Stimulated activated CD4-positive, alpha-beta T cell treated with anti-CD3 and anti-CD28 coated beads, Interleukin-1b, Interleukin-23, amount 100 ng/mL, for 1 hour (primary cell): ENCODE measurements at places on chromosomes 3 and 15.

GRCh38 chr3:87181551-87181950 lies 45.6 kb upstream of the CHMP2B start:
- no peak for DNase-seq

- DNase-seq: no peak
These were observed at the start of gene SLC28A1 for GRCh38 chr15:84883916-84884781. TSS of gene SLC28A1 (plus strand) at chr15:84884662. CDS start at chr15:84887761, 3,099 bp downstream.

DNA sequence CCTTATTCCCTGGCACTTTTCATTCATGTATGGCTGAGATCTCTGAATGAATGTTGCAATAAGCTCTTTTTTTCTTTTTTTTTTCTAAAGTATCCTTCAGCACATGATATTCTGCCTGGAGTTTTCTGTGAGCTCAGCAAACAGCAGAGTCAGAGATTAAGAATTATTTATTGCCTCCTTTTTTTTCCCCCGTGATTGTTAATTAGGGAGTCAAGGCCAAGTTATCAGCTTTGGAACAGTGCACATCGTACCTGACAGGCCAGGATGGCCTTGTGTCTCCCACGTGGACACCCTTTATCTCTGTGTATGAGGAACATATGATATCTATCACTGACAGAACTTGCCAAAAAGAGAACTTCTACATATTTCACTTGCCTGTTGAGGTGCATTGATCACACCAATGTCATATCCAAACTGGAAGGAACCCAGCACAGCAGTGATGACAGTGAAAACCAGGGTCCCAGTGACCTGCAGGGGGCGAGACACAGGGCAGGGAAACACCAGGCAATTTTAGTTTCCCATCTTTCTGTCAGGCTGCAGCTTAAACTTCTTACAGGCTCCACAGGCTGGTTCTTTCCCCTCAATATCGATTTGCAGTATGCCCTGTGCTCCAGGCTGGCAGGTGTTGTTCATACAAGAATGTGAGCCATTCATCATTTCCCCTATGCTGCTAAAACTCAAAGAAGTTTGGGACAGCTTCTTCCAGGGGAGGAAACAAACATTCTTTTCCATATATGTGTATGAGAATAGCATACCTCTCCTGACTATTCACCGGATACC lies 8.2 kb downstream of the SLC2A2 start:
- no peak for DNase-seq

DNA sequence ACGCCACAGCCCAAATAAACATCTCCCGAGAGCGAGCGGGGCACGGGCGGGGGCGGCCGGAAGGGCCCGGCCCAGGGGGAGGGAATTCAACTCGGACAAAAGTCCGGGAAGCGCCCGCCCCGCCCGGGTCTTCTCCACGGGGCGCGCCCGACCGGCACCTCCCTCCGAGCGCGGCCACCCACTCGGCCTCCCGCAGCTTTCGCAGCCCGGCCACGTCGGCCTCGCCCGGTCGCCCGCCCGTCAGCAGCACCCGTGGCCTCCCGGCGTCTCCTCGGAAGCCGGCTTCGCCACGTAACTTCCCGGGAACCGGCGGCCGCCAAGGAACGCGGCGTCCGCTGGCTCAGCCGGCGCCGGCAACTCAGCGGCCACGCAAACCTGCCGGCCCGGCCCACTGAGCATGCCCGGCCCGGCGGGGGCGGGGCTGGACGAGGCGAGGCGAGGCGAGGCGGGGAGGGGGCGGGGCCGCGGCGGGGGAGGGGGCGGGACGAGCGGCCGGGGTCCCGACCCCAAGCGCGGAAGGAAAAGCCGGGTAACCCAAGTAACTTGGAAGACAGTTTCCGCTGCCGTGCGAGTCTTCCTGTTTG lies at the start of gene TJP1:
TSS of gene TJP1 (minus strand) at position 369 of the 584 bp plus-strand sequence. CDS start 440 bp downstream, outside the sequence.
- DNase-seq: no peak

DNA sequence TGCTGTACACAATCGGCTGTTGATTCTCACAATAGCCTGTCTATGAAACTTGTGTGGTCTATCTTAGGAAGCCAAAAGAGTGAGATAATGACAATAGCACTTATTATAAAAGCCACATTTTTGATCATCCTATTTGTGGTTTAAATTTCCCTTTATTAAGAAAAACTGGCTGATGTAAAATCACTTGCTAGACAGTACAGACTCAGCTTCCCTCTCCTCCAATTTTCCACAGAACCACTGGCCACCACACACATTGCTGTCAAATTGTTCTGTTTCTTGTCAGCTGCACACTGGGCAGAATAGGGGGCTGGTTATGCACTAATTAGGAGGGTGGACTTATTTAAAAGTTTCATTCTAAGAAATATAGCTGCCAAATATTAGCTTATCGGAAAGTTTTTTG lies 425.9 kb downstream of the EPHA3 start:
- no peak for DNase-seq

DNA sequence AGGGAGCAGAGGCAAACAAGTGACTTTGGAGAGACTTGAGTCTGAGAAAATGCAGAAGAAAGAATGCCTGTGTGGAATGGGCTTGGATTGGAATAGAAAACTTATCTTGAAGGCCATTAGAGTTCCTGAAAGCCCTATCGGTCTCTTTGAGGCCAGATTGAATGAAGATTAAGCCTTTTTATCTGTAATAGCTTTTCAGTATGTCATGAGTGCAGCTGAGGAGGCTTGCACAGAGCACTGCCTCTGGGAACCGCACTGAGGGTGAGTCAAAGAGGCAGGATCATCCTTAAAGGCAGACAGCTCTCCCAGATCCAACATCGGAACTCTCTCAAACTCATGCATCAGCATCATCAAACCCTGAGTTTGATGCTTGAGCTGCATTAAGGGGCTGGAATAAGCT lies 515.2 kb downstream of the NTRK3 start:
- DNase-seq: no peak

GRCh38 chr3:155283092-155284056 lies 10.1 kb downstream of the STRIT1 start:
- DNase-seq: no peak

DNA sequence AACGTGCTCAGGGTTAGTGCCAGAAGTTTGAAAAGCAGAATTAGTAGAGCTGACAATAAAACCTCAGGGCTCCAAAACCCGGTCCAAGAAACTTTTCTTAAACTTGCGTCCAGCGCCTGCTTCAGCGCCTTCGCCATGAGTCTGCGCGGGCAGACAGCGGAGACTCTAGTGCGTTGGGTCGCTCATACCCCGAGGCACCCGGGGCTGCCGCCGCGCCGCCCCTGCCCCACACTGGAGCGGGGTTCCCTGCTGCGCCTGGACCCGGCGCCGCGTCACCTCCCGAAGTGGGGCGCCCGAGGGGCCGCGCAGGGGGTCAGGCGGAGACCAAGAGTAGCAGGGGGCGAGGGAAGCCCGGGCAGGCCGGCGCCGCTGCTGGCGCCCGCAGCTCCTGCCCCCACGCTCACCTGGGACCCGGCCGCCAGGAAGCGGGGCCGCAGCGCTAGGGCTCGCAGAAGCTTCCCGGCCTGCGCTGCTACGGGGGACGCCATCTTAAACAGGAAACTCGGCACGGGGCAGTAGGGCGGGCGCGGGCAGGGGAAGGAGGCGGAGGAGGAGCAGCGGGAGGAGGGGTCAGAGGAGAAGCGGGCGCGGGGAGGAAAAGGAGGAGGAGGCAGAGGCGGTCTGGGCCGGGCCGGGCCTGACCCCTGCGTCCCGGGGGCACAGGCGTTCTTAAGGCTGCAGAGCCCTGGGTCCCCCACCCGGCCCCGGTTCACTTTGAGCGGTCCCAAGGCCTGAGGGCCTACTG lies at the start of gene SUCLG2:
TSS of gene SUCLG2 (minus strand) at position 514 of the 745 bp plus-strand sequence. CDS start at position 488, 26 bp downstream.
- DNase-seq: peak; percentile 70
